ENCODE measurements at places on chromosomes 1 and 21.
A peak's percentile ranks its signal among the peaks of the same experiment; 100 is the strongest.

- DNase-seq: no peak
These were observed 16.6 kb upstream of the IL19 start for GRCh38 chr1:206754011-206754410.

DNA sequence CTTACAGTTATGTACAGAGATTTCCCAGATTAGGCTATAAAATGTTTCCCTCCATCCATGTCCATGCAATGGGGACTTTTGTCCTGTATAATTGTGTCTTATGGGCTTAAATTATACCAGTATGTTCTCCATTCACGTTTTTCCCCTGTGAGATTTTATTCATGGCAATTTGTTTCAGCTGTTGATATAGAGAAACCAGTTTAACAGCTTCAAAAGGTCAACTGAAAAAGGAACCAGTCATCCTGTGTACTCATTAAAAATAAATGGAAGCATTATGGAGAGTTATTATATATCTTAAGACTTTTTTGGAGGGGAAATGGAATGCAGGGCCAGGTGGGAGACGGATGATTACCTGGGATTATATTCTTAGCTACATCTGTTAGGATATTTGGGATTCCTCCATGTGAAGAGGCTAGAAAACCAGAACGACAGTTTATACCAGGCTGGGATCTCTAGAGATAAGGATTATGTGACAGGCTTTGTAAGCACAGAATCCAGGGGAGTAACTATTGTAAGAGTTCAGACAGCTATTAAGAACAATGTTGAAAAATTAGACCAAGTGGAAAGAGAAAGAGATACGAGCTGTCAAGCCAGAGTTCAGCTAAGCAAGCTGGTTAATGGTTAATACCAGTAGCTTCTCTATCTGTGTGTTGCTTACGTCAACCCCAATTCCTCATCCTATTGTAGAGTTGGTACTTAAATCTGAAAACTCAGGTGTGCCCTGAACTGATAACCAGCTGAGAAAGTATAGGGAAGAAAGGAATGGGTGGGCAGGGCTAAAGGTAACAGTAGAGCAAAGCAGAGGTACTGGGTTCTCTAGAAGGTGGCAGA lies 12.4 kb upstream of the ZNF697 start:
- no peak for DNase-seq

GRCh38 chr1:162873671-162874666 lies 13.0 kb upstream of the CCDC190 start:
- DNase-seq: no peak

- DNase-seq: no peak
These were observed 28.2 kb upstream of the SLC30A1 start for GRCh38 chr1:211606914-211607753.

DNA sequence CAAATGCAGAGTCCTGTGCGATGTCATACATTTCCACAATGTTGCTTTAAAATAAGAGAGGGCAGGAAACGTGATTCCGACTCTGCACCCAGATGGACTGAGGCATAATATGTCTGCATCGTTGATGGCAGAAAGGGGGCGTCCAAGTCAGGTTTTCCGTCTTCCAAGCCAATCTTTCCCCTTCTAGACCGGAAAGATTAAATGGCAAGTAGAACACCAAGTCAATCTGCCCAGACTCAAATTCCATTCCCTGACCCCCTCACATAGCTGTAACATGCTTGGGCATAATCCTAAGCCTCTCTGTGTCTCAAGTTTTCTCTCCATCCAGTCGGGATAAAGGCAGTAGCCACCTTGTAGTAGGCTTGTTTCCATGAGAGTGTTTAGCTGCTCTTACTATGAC lies 14.4 kb downstream of the PCP4 start:
- no peak for DNase-seq

GRCh38 chr1:156961709-156962108 lies 41.3 kb downstream of the LRRC71 start:
- DNase-seq: no peak

GRCh38 chr1:21586846-21587601 lies 77.8 kb downstream of the ALPL start:
- DNase-seq: peak; percentile 30

DNA sequence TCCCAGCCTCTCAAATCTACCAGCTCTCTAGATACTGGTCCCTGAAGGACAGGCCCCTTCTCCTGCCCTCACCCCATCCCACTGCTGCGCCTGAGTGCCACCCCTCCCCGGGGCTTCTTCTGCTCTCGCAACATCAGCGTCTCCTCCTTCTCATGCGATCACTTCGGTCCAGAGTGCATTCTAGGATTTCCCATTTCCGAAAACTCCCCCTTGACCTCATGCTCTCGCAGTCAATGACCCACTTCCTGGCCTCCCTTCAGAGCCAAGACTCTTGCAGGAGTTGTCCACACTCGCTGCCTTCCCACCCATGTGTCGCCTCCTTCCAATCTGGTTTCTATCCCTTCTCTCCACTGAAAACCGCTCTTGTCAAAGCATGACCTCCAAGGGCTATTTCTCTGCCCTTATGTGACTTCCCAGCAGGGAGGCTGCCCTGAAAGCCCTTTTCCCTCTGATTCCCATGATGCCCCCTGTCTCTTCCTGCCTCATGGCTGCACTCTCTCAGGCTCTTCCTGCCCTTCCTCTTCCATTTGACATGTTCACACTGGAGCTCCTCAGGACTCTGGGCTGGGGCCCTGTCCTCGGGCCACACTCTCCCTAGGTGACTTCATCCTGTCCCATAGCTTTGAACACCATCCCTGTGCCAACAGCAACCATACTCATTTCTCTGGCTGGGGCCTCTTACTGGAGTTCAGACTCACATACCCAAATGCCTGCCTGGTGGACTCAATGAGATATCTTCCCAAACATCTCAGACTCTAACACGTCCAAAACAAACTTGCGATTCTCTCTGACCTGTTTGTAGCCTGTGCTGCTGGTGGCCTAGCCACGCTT lies 46.0 kb downstream of the LDLRAD2 start:
- DNase-seq: no peak

- no peak for DNase-seq
These were observed 23.2 kb downstream of the ITGB2 start for GRCh38 chr21:44897326-44898010.

DNA sequence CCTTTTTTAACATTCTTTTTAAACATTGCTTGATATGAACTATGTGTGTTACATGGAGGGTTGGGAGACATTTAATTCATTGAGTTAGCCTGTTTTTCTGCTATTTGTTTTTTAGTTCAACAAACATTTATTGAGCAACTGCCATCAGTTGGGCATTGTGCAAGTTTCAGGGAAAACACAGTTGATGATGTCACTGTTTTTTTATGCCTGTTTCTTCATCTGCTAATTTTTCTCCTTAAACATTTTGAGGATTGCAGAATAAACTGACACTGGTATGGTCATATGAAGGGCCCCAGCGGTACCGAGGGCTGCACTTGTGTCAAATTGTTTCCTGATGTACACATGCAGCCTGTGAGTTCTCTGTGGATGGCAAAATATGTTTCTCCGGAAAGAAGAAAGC lies 253.0 kb downstream of the FGGY start:
- no peak for DNase-seq

GRCh38 chr21:30714946-30715345 lies 3.6 kb downstream of the KRTAP21-3 start:
- DNase-seq: no peak

GRCh38 chr1:246246430-246246829 lies 260.6 kb downstream of the SMYD3 start:
- no peak for DNase-seq

GRCh38 chr1:209896346-209896745 lies 41.7 kb upstream of the SYT14 start:
- no peak for DNase-seq

- DNase-seq: no peak
These were observed 15.3 kb upstream of the RGS8 start for GRCh38 chr1:182699393-182700350.

DNA sequence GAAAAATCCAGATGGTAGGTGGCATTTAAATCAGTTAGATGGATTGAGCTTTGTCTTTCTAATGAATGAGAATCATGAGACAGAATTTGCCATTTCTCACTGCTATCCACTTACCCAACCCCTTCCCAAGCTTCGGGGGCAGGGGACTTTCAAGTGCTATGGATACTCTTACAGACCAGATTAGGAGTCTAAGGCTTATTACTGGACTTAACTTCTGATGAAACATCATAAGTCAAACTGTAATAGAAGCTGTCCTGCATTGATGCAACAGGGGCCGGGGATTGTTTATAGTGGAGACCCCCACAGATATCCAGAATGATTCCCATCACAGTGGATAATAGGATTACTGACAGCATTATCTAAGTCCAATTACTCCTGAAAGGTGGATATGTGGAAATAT lies 267.0 kb downstream of the NUF2 start:
- no peak for DNase-seq

GRCh38 chr1:111154021-111154999 lies 14.3 kb downstream of the CEPT1 start:
- DNase-seq: no peak

- no peak for DNase-seq
These were observed 7.0 kb downstream of the FAAP20 start for GRCh38 chr1:2187619-2188018.

- peak; percentile 35 for DNase-seq
These were observed 607.8 kb upstream of the B3GALT2 start for GRCh38 chr1:193794239-193794638.

All from HAP-1 (cell line).